ENCODE measurements at places on chromosomes 2 and 18. TPM values are rescaled to one million over a fixed set of nuclear protein-coding genes. Genes with fewer than 3 reads are reported as not detected.

The PRSS56 gene
- total RNA-seq = 0.20 TPM

The BCL11A gene
- 3.3 TPM for total RNA-seq

The FKBP1B gene
- total RNA-seq = 8.5 TPM

The KANSL3 gene
- total RNA-seq = 29.4 TPM

The CRYGC gene
- total RNA-seq = not detected

The HOXD12 gene
- not detected for total RNA-seq

GRCh38 chr2:156333274-156333950 is 891 bp upstream of the NR4A2 start:
- peaks cover 29% of the 10 kb centered on the region for H3K4me1 ChIP-seq
- peak overlapping the region; percentile 73 for H3K4me3 ChIP-seq
- H3K27me3 ChIP-seq = no peaks in the 10 kb centered on the region
- no peak for DNase-seq

GRCh38 chr2:191382801-191383200 is 137.6 kb downstream of the MYO1B start:
- H3K27me3 ChIP-seq = no peaks in the 10 kb centered on the region
- H3K4me3 ChIP-seq = no peak overlapping the region
- DNase-seq = no peak
- no peak overlapping the region for H3K27ac ChIP-seq
- H3K36me3 ChIP-seq = no peaks in the 10 kb centered on the region

GRCh38 chr2:159873258-159873657 is 75.2 kb upstream of the CD302 start:
- H3K4me1 ChIP-seq = no peaks in the 10 kb centered on the region
- H3K27me3 ChIP-seq = no peaks in the 10 kb centered on the region
- no peak overlapping the region for H3K27ac ChIP-seq
- no peak for DNase-seq

GRCh38 chr2:58046585-58047372 is at the start of gene VRK2:
TSS of gene VRK2 (plus strand) at chr2:58046806. CDS start at chr2:58048832, 2,026 bp downstream.
- peak; percentile 84 for DNase-seq
- H3K27ac ChIP-seq = peak within 1 kb of the TSS; percentile 97

- H3K27ac ChIP-seq = no peak overlapping the region
- no peak overlapping the region for H3K4me3 ChIP-seq
- no peaks in the 10 kb centered on the region for H3K36me3 ChIP-seq
- no peaks in the 10 kb centered on the region for H3K4me1 ChIP-seq
- no peak for DNase-seq
Observed at GRCh38 chr2:50956886-50957285, 75.0 kb downstream of the NRXN1 start.

DNA sequence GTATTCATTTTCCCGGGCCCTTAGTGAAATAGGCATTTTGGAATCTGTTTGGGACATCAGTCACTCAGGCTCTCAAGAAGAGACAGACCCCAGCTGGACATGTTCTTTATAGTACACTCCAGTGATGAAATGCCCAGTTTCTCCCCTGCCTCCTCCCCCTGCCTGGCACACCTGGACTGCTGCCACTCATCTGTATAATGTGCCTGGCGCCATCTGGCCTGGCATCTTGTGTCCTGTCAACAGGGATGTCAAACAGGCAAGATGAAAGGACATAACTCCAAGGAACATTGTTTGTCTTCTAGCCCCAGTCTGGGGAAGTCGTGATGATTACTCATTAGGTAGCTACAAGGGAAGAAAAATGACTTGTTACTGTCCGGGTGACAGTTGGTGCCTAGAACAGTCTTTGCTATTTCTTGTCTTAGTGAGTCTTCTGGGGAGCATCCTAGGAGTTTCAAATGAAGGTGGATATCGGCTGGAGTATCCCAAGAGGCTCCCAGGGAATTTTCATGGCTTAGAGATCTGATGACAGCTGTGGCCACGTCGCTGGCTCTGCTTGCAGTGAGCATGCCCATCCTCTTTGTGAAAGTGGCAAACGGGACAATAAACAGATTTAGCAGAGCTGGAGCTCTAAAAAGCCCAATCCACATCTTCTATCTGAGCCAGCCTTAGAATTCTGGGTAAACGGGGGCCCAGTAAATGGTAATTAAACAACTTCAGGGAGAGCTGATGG is 153.6 kb downstream of the ALK start:
- H3K27ac ChIP-seq = no peak overlapping the region
- H3K27me3 ChIP-seq = no peaks in the 10 kb centered on the region
- DNase-seq = no peak
- H3K4me1 ChIP-seq = no peaks in the 10 kb centered on the region

DNA sequence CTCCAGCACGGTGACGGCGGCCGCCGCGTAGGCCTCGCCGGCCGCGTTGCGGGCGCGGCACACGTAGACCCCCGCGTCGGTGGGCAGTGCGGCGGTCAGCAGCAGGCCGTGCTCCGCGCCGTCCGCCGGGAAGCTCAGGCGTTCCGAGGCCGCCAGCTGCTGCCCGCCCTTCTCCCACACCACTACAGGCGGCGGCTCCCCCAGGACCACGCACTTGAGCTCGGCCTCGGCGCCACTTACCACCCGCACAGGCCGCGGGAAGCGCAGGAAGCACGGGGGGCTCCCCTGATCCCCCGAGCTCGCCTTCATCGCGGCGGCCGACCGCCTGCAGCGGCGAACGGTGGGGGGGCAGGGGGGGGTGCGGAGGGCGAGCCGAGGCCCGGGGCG is 422 bp downstream of the OBSL1 start:
- peaks cover 21% of the 10 kb centered on the region for H3K4me1 ChIP-seq
- no peak for DNase-seq
- peak overlapping the region; percentile 73 for H3K4me3 ChIP-seq
- no peaks in the 10 kb centered on the region for H3K27me3 ChIP-seq
- no peaks in the 10 kb centered on the region for H3K36me3 ChIP-seq
- peak overlapping the region; percentile 89 for H3K27ac ChIP-seq

DNA sequence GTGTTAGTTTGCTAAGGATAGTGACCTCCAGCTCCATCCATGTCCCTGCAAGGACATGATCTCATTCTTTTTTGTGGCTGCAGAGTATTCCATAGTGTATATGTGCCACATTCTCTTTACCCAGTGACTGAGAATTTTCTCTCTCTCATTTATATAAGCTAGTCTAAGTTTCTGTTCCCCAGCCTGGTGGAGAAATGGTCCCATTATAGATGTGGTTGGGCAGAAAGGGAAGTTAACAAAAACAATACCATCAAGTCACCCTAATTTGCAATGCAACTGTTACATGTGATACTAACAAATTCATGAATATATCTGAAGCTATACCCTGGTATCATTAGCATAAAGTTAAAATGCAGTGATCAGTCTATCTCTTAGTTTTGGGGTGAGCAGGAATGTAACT is 54.0 kb downstream of the DNER start:
- no peaks in the 10 kb centered on the region for H3K36me3 ChIP-seq
- H3K4me3 ChIP-seq = no peak overlapping the region
- no peaks in the 10 kb centered on the region for H3K4me1 ChIP-seq

GRCh38 chr18:50009773-50010335 is 185.1 kb downstream of the MYO5B start:
- H3K4me1 ChIP-seq = no peaks in the 10 kb centered on the region
- H3K27me3 ChIP-seq = no peaks in the 10 kb centered on the region
- no peaks in the 10 kb centered on the region for H3K36me3 ChIP-seq
- no peak for DNase-seq
- H3K4me3 ChIP-seq = no peak overlapping the region

DNA sequence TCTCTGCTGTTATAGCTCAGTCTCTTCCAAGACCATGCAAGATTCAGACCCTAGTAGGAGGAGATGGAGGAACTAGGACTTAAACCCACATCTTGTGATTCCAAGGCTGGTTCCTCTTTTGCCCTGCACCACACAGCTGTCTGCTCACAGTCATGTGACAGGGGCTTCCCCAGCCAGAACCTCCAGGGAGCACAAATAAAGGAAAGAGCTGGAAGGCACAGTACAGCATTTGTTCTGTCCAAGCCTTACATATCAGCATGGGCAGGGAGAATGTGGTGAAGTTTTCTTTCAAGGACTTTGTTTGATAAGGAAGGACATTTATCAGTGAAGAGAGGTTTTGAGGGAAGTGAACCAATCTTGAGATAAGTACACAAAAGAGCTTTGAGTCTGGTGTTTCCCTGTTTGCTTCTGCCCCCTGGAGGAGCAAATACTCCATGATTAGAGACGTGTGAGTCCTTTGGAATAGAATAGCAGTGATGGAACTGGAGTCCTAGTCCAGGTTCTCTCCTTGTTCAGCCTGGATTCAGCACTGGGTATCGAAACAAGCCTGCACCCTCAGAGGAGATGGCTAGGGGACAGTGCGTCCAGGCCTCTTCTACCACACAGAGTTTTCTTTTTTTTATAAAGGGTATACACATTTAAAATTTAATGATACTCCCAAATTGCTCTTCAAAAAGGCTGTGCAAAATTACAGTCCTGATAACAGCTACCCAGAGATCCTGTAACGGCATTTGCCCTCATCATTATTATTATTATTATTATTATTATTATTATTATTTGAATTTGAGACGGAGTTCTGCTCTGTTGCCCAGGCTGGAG is 24.6 kb upstream of the CASP10 start:
- peak overlapping the region; percentile 47 for H3K27ac ChIP-seq
- H3K27me3 ChIP-seq = no peaks in the 10 kb centered on the region
- peaks cover 98% of the 10 kb centered on the region for H3K36me3 ChIP-seq
- DNase-seq = peak; percentile 76

DNA sequence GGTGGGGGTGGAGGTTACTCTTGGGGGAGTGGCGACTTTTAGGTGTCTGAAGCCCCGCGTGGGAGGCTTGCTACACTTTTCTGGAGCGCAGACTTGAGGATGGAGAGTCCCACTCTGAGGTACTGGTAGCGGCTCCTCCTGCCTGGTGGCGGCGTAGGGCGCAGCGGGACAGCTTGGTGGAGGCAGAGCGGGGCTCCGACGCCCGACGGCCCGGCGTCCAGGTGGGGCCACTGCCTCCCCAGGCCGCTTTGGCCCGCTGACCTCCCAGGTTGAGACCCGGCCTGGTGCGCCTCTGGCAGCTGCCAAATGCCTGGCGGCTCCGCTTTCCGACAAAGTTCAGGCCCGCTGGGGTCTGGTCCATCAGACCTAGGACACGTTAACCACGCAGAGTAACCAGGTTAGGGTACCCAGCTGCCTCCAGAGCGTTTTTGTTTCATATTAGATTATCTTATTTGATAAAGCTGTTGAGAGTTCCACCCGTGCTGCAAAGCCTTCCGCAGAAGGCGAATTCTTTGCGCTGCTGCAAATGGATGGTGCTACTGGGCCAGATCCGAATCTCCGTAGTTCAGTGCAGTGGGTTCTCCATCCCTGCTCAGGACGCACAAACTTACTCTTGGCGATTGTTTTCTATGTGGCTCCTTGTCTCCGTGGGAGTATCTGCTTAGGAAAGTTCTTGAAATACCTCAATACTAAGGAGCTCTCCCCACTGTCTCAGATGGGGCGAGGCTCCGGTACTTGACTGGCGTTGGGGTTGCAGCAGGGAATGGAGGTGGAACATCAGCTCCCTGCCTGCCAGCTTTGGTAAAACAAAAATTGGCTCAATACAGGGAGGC is 405.9 kb downstream of the XIRP2 start:
- peaks cover 4% of the 10 kb centered on the region for H3K27me3 ChIP-seq
- H3K27ac ChIP-seq = no peak overlapping the region
- no peaks in the 10 kb centered on the region for H3K36me3 ChIP-seq

DNA sequence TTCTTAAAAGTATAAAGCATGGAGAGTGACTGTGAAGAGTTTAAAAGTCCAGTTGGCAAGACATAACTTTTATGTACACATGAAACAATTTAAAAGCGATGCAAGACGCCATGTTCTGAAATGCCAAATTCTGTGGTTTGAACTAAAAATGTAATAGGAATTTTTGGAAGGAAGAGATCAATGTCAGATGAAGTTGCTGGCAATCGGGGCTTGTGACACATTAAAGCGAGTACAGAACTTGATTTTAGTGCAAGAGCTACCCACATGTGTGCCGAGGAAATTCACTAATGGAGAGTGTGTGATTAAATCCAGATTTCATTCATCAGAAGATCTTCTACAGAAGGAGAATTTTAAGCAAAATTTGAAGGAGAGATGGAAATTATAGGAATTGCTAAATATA is 220.2 kb upstream of the CCDC68 start:
- no peak overlapping the region for H3K27ac ChIP-seq
- no peak for DNase-seq
- H3K27me3 ChIP-seq = no peaks in the 10 kb centered on the region
- H3K4me3 ChIP-seq = no peak overlapping the region
- H3K4me1 ChIP-seq = no peaks in the 10 kb centered on the region

GRCh38 chr2:231369580-231370428 is 25.7 kb upstream of the B3GNT7 start:
- H3K4me3 ChIP-seq = no peak overlapping the region
- H3K36me3 ChIP-seq = no peaks in the 10 kb centered on the region
- no peaks in the 10 kb centered on the region for H3K27me3 ChIP-seq
- no peak overlapping the region for H3K27ac ChIP-seq
- peaks cover 16% of the 10 kb centered on the region for H3K4me1 ChIP-seq

- H3K4me3 ChIP-seq = no peak overlapping the region
- no peaks in the 10 kb centered on the region for H3K4me1 ChIP-seq
- DNase-seq = no peak
Observed at GRCh38 chr2:187541086-187542085, 12.8 kb downstream of the TFPI start.

DNA sequence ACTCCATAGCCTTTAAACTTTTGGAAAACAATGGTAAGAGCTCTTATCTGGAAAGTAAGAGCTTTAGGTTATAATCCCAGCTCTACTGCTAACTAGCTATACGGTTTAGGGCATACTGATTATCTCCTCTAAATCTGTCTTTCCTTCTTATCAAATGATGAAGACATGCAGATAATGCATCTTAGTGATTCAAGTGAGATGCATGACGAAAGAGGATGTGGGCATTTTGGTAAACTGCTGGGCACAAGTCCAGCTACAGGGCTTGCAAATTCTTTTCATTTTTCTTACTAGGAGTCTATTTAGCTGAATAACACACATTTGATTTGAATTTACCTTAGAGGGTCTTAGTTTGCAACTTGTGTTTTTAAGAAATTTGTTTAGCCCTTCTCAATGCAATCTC is 1604.8 kb upstream of the ZEB2 start:
- no peak overlapping the region for H3K27ac ChIP-seq
- DNase-seq = no peak
- no peaks in the 10 kb centered on the region for H3K4me1 ChIP-seq
- no peak overlapping the region for H3K4me3 ChIP-seq
- no peaks in the 10 kb centered on the region for H3K36me3 ChIP-seq
- H3K27me3 ChIP-seq = no peaks in the 10 kb centered on the region

DNA sequence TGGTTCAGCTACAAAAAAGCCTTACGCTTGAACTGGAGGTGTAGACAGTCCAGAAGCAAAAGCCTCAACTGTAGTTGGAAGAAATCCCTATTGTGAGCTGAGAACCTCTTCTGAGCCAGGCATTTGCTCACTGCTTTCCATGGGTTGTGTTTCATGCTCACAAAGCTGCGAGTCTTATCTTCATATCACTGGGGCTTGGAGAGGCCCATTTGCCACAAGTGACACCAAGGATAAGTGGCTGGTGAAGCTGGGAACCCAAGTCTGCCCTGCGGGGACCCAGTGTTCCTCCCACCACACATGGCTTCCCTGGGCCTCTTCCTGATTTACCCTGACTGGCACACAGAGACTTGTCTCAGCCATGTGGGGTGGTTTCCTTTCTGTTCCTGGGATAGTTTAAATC is 130.4 kb downstream of the RNF144A start:
- H3K4me1 ChIP-seq = no peaks in the 10 kb centered on the region
- H3K4me3 ChIP-seq = no peak overlapping the region
- no peaks in the 10 kb centered on the region for H3K27me3 ChIP-seq
- no peaks in the 10 kb centered on the region for H3K36me3 ChIP-seq
- H3K27ac ChIP-seq = no peak overlapping the region

GRCh38 chr18:58337686-58338085 is 291.2 kb downstream of the ALPK2 start:
- no peaks in the 10 kb centered on the region for H3K27me3 ChIP-seq
- no peak for DNase-seq
- H3K36me3 ChIP-seq = no peaks in the 10 kb centered on the region
- peak overlapping the region; percentile 68 for H3K27ac ChIP-seq
- H3K4me1 ChIP-seq = no peaks in the 10 kb centered on the region

Measured in right atrium auricular region (tissue), 2 donors.